Cerebellar cortex (tissue), 1 donor: ENCODE measurements at places on chromosomes 5 and 9.
A peak's percentile ranks its signal among the peaks of the same experiment; 100 is the strongest.

GRCh38 chr9:129040113-129040643 is 3.8 kb downstream of the MIGA2 start:
- no peak for DNase-seq

DNA sequence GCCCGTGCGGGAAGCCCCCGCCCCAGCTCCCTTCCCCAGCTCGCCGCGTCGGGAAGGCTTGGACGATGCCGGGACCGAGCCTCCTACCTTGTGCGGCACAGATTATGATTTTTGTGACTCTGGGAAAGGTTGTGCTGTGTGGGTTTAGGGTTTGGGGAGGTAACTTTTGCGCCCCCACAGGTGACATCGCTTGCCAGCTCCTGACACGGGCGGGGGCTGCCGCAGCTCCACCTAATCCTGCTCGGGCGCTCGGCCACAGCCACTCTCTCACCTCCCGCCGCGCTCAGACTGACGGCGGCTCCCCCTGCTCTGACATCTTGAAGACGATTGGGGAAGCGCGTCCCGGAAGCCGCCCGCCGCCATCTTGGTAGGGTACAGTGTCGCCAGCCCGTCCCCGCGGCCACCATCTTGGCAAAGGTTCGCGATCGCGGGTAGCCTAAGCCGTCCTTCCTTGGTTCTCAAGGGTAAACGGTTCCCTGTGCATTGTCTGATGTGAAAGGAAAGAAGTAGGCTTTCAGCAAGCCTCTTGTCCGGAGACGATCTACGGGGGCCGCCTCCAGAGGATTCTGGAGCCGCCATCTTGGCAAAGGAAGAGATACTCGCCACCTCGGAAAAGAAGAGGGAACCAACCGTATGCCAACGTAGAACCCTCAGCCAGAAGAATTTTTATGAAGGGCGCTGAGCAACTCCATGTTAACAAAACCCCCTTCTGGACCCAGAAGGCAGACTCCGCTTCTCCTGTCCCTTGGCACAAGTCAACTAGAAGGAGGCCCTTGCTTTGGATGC is 1.8 kb upstream of the NR3C1 start:
- peak; percentile 81 for DNase-seq

- DNase-seq: peak; percentile 91
Observed at GRCh38 chr5:181207214-181207959, 2.4 kb upstream of the TRIM7 start.

DNA sequence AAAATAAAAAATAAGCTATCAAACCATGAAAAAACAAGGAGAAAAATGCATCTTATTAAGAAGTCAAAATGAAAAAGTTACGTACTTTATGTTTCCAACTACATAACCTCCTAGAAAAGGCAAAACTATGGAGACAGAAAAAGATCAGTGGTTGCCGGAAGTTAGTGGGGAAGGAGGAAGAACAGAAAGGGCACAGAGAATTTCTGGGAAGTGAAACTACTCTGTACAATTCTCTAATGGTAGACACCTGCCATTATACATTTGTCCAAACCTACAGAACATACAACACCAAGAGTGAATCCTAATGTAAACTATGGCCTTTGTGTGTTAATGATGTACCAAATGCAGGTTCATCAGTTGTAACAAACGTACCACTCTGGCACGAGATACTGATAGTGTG is 25.3 kb downstream of the SMU1 start:
- no peak for DNase-seq

DNA sequence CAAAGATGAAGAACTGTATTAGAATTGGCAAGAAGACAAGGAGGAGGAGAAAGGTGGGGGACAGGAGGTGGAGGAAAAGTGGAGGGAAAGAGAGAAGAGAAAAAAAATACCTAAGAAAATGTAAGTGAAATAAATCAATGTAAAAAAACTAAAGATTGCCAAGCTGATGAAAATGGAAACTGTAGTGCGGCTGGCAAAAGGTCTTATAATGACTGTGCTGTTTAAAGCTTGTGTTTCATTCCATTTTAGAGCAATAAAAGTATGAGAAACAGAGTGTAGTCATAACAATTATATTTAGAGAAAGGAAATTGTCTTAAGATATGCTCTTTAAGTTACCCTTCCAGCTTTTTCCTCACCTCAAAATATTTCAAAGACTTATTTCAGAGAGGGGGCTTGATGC is 670.5 kb upstream of the SEMA6A start:
- no peak for DNase-seq

DNA sequence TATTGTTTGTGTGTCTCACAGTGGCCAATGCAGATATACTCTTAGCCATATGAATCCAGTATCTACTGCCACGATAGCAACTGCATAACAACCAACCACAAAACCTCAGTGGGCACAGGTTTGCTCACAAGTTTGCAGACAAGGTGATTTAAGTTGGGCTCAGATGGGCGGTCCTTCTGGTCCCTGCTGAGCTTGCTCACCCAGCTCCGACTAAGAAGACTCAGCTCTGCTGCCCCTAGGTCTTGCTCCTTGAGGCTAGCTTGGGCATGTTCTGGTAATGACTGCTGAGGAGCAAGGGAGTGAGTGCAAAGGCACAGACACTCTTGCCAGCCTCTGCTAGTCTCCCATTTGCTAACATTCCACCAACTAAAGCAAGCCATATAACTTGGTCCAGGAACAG is 52.6 kb downstream of the MTX3 start:
- no peak for DNase-seq

DNA sequence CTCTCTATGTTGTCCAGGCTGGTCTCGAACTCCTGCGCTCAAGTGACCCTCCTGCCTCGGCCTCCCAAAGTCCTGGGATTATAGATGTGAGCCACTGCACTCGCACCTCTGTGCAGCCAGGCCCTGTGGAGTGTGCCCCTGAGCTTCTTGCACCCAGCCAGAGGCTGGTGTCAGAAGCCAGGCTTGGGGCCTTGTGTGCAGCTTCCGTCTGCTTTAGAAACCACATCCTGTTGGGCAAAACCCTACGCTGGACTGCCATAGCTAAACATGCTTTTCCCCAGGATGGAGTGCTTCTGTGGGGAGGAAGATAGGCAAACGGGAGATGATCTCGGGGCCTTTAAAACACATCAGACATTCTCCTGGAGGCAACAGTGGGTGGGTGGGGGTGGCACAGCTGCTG is 40.1 kb downstream of the PRRT1B start:
- DNase-seq: no peak
